ENCODE measurements at places on chromosomes 3 and 15.

DNA sequence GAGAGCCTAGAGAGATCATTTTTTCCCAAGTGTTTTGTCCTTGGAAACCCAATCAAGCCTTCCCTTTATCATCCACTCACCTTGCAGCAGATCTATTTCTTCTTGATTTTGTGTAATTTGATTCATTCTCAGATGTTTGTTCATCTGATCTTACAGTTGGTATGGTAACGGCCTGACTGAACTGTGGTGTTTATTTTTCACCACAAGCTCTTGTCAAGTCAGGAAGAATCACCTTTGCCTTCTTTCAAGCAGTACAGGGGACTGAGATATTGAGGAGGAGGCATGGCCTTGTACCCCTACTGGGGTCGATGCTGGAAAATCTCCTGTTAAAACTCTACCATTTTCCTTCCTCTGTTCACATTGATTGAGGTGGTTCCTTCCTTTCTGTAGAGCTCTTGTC lies 361.4 kb upstream of the CFAP20DC start:
- no peak for DNase-seq

- DNase-seq: no peak
These were observed 105.3 kb upstream of the PEX5L start for GRCh38 chr3:180142041-180142440.

GRCh38 chr3:192986379-192986778 lies 68.7 kb upstream of the MB21D2 start:
- DNase-seq: no peak

DNA sequence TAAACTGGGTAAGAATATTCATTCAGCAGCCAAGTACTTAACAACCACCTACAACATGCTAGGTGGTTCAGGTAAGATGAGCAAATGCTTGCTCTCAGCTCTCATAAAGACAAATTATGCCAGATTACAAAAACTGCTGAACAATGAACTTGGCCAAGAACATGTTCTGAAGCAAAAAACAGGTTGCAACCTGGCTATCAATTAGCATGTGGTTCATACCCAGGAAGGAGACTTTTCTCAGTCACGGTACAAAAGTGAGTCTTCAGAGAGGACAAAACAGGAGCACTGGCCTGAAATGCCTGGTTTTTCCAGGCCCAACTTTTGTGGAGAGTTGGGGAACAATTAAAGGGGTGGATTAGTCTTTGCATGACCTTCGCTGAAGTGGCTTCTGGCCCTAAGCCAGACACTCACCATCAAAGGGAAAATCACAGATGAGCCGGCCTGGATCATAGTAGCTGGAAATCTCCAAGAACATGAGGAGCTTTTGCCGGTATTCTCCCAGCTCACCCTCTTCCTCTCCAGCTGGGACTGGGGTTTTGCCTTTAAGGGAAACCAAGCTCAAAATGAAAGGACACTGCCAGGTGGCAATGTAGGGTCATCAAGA lies 7.6 kb upstream of the PLA2G4F start:
- no peak for DNase-seq

DNA sequence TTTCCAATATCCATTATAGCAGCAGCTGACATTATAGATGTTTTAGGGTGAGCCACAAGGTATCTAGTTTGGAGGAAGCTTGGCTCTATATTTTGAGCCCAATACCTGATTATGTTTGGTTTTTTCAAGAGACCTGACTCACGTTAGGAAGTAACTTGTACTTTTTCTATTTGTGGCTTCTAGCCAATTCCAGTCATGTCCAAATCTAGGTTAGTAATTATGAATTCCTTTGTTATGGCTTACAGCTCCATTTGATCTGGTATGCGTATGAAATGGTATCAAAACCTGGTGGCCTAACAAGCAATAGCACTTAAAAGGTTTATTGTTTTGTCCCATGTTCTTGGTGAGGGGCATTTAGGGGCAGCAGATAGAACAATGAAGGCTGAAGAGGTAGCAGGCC lies 115.9 kb downstream of the TOP2B start:
- DNase-seq: no peak

GRCh38 chr3:128070898-128071591 lies 18.8 kb downstream of the SEC61A1 start:
- no peak for DNase-seq

DNA sequence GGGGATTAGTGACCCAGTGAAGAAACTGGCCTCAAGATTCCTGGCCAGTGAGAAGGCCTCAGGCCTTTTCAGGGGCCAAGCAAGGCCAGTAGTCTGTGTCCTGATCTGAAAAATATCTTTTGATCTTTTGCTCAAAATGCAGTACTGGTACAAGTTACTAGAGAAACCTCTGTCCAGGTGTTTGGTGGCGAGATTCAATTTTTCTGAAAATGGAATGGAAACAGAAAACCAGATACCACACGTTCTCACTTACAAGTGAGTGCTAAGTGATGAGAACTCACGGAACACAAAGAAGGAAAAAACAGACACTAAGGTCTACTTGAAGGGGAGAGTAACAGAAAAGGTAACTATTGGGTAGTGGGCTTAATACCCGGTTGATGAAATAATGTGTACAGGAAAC lies 463.4 kb downstream of the ZIC1 start:
- no peak for DNase-seq

DNA sequence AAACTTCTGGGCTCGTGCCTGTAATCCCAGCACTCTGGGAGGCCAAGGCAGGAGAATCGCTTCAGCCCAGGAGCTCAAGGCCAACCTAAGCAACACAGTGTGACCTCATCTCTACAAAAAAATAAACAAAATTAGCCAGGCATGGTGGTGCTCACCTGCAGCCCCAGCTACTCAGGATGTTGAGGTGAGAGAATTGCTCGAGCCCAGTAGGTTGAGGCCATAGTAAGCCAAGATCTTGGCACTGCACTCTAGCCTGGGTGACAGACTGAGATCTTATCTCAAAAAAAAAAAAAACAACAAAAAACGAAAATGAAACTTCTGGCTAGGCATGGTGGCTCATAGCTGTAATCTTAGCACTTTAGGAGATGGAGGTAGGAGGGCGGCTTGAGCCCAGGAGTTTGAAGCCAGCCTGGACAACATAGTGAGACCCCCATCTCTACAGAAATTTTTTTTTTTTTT lies 53.7 kb downstream of the PIK3CB start:
- no peak for DNase-seq

- no peak for DNase-seq
These were observed 7.7 kb downstream of the IGDCC4 start for GRCh38 chr15:65414841-65415621.

Measured in renal pelvis (tissue), 12 donors.